Coronary artery (tissue), 2 donors: ENCODE measurements at places on chromosomes 2 and 18.

DNA sequence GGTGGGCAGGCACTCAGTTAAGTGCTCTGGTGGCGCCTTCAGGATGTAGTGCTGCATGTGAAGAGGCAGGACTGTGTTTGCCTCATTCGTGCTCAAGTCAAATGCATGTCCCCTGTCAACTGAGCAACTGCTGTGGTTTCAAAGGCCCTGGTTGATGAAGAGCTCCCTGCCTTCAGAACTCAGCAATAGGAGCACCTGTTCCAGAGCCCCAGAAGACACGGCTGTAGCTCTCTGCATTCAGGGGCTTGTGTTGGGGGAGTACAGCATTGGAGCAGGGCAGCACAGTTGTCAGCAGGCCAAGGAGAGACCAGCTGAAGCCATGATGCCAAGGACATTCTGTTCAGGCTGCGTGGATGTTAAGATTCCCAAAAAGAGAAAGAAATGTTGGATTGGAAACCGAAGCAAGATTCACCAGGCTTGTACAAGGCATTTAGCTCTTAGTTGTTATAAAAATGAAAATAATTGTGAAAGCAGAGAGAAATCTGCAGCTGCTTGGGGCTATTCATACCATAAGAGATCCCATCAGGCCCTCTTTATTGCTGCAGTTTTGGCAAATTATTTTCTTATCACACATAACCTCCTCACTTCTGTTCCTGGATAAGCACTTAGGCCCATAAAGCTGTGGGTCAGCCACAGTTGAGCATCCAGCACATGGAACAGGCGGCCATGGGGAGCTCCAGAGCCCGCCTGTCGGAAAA is 252.4 kb upstream of the ZNF521 start:
- no peak for DNase-seq

- no peak for DNase-seq
Observed at GRCh38 chr2:105180491-105180972, 61.0 kb upstream of the GPR45 start.

DNA sequence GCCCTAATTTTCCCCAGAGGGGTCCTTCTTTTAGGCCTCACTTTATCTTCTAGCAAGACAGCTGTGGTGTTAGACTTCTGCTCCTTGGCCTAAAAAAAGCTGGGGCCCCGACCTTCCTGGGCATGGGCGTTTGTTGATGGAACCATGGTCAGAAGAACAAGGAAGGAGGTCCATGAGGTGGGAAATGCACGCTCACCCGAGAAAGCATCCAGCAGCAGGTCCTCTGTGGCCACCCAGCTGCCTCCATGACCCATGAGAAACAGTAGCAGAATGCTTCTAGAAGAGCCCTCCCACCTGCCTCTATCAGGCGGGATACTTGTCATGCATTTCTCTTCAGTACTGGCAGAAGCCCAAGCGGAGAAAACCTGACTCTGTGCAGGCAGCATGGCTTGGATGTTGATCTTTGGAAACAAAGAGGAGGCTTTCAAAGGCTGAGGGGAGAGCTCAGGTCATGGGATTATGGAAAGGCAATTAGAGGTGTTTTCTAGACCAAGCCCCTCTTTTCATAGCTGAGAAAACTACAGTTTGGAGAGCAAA is 249.1 kb downstream of the FAM210A start:
- DNase-seq = no peak

GRCh38 chr2:150485871-150486538 is 1.5 kb downstream of the RND3 start:
- peak; percentile 93 for DNase-seq

- DNase-seq = no peak
Observed at GRCh38 chr18:11108947-11109346, 40.4 kb downstream of the PIEZO2 start.

- DNase-seq = no peak
Observed at GRCh38 chr2:181552808-181553207, 95.6 kb downstream of the ITGA4 start.

GRCh38 chr2:192544371-192544955 is 349.7 kb upstream of the TMEFF2 start:
- no peak for DNase-seq

DNA sequence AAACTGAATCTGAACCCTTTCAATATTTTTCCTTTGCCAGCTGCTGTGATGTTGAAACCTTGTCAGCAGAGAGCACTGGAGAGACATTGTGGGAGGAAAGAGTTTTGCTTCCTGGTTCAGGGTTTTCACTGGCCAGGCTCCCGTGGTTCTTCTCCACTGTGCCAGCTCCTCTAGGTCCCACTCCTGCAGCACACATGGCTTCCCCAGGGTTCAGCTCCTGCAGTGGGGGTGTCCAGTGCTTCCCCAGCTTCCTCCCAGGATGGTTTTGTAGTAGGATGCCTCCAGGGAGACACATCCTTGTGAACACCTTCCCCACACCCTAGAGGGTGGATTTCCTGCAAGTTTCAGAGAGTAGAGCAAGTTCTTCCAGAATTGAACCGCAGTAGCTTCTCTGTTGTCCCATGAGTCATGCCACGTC is 24.0 kb upstream of the SULT1C3 start:
- DNase-seq = no peak

- no peak for DNase-seq
Observed at GRCh38 chr2:239206042-239206441, 194.8 kb downstream of the HDAC4 start.

GRCh38 chr2:43199492-43200488 is 26.6 kb downstream of the ZFP36L2 start:
- DNase-seq = no peak

- no peak for DNase-seq
Observed at GRCh38 chr2:144004742-144005141, 515.2 kb downstream of the ZEB2 start.

GRCh38 chr2:96506907-96507240 is 1.7 kb upstream of the NEURL3 start:
- no peak for DNase-seq
